Sciatic nerve (tissue), 2 donors: ENCODE measurements at places on chromosomes 5 and 9. TPM values are rescaled to one million over a fixed set of nuclear protein-coding genes. Genes with fewer than 3 reads are reported as not detected.

- no peak for DNase-seq
These were observed 293.7 kb downstream of the SPOCK1 start for GRCh38 chr5:137205231-137206027.

GRCh38 chr5:65184780-65185179 lies 296.9 kb downstream of the ADAMTS6 start:
- DNase-seq: no peak

Gene SLC45A2
- total RNA-seq: not detected

Gene TLX3
- not detected for total RNA-seq

DNA sequence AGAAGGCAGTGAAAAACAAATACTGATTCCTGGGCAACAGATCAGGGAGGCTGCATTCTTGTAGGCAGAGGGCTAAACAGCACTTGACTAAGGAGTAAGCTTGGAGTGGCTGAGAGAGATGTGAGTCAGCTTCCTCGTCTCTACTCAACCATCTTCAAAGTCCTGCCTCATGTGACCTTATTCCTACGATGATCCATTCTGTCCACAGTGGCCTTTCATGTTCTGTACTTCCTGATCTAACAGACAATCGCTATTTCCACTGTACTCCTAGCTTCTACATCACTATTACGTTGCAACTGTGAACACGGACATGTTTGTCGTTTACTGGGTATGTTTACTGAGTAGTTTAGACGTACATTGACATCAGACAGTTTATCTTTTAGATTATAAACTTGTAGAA lies 365.4 kb downstream of the ARL15 start:
- no peak for DNase-seq

Gene PCDHB11
- total RNA-seq: 9.9 TPM

Gene CTNND2
- 10.1 TPM for total RNA-seq

- DNase-seq: no peak
These were observed 58.4 kb downstream of the MLLT3 start for GRCh38 chr9:20563917-20564316.

DNA sequence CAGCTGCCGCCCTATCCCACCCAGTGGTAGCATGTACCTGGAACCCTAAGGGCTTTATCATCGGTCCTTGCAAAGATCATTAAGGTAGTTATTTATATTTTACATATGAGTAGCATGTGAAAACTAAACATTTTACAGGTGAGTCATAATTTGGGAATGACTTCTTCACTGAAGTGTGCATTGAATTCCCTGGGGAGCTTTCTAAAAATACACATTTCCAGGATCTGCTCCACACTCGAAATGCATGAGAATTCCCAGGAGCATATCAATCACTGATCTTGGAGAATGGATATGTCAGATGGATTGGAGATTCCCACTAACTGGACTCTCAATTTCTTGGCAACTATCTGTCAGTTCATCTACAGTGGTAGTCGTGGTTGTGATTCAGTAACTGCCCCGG lies 717.5 kb downstream of the IRX1 start:
- no peak for DNase-seq
